ENCODE measurements at places on chromosomes 11 and 22.

- DNase-seq = no peak
Measured at GRCh38 chr11:66476173-66476840, 3.9 kb upstream of the DPP3 start.

GRCh38 chr11:107504981-107505380, 47.4 kb upstream of the CWF19L2 start:
- no peak for DNase-seq

- DNase-seq = no peak
Measured at GRCh38 chr22:43567691-43568324, 156.0 kb downstream of the MPPED1 start.

DNA sequence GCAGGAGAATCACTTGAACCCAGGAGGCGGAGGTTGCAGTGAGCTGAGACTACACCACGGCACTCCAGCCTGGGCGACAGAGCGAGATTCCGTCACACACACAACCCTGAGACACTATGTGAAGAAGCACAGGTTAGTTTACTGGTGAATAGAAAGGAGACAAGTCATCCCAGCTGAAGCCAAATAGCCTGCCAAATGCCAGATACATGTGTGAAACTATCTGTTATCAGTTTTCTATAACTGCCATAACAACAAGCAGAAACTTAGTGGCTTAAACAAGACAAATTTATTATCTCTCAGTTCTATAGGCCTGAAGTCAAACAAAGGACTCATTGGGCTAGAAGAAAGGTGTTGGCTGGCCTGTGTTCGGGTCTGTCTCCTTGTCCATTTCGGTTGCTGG, 88.0 kb upstream of the CHRM4 start:
- no peak for DNase-seq

GRCh38 chr22:28014211-28015045, 95.4 kb upstream of the PITPNB start:
- no peak for DNase-seq

DNA sequence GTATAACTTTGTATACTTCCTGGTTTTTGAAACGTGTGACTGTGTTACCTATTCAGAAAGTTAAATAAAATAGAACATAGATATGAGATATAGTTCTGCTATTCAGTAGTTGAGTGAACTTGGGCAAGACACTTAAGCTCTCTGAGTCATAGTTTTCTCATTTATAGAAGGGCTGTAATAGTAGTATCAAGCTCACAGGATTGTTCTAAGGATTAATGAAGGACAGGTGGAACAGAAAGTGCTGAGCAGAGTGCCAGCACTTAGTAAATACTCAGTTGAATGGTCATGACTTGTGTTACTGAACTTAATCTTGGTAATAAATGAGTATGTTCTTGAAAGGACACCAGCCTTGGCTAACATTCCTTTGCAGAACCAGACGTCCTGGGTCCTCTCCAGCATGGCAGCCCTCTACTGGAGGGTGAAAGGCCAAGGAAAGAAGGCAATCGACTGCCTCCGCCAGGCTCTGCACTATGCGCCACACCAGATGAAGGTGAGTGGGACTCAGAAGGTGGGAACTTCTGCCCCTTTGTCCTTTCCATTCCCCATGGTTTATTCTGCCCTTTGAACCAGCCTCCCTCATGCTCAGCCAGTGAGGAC, 131.2 kb downstream of the TTC17 start:
- DNase-seq = no peak

DNA sequence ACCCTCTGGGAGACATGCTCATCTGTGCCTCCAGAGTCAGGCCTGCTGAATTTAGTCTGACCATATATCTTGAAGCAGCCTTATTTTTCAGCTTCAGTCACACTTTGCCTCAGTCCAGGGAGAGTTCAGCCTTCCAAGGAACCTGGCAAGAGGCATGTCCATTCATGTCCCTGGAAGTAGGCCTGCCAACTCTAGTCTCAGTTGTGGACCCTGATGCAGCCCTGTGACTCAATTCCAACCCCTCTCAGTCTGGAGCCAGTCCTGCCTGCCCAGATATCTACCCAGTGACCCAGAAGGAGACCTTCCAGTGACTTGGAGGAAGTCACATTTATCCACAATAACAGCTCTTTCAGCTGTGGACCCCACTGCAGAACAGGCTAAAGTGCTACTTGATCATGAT, 566.6 kb downstream of the TMEM135 start:
- DNase-seq = no peak

- no peak for DNase-seq
Measured at GRCh38 chr11:79466411-79466810, 25.6 kb upstream of the TENM4 start.

DNA sequence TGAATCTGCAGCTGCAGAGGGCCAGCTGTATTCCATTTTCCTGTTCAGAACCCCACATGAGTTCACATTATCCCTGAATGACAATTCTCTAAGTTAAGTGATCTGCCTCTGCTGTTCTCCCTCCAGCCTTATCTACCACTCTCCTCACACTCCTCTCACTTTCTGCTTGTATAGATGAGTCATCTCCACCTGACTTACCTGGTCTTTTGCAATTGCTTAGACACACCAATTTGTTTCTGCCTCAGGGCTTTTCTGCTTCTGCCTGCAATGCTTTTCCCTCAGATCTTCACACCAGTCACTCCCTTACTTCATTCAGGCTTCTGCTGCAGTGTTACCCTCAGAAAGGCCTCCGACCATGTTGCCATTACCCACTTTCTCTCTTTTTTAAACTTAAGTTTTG, 118.1 kb downstream of the ATM start:
- peak; percentile 93 for DNase-seq

DNA sequence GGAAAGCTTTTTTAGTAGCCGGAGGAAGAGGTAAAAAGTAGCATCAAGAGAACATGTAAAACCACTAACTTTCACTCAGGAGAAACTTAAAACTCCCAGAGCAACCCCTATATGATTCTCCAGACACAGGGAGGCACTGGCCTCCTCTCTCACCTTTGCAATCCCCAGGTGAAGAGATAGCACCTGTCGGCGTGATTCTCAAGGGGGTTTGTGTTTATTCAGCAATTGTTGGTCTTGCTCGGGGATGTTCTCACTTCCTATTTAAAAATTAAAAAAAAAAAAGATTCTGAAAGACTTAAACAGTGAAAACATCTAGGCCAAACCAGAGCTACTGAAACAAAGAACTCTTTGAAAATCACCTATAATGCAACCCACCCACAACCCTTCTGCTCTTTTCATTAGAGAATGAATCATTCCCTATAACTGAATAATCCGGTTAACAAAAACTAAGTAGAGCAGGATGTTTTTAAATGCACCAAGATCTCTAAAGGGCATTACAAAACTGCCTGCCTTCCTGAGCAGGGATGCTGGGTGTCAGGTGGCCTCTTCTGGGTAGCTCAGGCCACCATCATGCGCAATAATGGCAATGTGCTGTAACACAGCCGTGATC, 24.9 kb downstream of the DHCR7 start:
- no peak for DNase-seq

- no peak for DNase-seq
Measured at GRCh38 chr11:133082453-133082781, 449.9 kb downstream of the OPCML start.

DNA sequence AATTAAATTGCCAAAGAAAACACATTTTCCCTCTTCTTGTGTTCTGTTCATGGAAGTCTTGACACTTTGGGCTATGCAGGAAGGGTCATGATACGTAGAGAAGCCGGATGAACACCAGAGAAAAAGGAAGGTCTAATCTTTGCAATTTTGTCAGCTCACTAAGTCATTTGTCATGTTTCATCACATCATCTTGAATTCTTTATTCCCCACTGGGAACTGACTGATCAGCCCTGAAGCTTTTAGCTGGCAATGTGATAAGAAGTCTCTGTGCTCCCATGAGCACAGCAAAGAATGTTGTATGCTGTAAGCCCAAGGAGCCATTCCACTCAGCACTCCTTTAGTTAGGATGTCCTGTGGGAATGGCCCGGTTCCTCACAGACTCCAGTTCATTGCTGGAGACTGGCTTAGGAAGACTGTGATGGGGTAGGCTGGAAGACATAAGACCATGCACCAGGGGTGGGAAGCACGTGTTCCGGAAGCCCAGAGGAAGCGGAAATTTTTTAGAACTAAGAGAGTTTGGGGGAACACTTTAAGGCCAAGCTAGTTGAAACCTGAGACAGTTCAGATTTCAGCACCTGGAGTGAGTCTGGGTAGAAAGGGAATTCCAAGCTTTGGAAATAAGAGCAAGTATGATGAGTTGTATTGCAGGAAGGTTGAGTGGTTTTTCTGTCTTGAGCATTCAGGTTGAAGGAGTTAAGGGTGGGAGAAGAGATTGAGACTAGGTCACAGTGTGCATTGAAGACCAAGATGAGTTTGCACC, 306.7 kb upstream of the MTNR1B start:
- no peak for DNase-seq

DNA sequence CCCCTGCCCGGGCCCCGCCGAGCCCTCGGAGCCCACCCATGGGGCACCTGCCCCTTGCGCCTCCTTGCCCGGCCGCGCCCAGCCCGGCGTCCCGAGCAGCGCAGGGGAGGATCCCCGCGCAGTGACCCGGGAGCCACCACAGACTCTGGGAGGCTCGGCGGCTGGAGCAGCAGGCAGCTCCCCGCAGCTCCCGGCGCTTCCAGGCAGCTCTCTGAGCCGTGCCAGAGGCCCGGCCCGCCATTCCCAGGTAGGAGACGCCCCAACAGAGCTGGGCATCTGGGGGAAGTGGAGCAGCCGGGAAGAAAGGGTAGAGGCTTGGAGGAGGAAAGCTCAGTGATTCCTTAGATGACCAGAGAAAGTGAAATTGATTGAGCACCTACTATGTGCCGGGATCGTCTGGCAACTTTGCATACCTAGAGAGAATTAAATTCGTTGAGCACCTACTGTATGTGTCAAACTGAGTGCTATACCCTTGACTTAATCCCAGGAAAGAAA, 670 bp downstream of the RASD2 start:
- no peak for DNase-seq

DNA sequence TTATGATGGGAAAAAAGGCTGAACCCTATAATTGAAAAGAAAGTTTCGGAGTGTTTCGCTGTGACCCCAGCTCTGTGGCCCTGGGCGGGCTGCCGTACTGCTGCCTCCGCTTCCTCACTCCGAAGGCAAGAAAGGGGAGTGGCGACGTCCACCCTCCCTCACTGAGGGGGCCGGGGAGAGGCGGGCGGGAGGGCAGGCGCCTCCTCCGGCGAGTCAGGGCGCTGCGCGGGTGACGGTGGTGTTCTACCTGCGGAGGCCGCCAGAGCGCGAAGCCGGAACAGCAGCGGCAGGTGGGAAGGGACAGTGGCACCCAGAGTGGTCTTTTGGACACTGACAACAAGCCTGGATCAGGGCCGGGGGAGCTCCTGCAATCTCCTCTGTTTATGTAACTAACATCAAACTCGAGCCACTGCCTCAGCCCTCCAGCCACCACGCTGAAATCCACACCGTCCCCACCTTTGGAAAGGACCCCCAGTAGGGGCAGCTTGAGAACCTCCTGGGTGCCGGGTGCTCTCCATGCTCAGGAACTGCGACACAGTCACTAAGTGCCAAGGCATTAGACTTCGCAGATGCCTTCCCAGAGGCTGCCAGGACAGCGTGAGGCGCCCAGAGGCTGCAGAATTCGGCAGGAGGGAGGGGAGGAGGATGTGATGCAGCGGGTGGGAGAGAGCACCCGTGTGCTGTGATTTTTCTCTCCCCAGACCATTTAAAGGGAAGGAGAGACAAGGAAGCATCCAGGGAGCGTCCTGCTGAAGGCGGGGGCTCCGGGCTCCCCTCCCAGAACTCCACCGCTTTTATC, 25.5 kb downstream of the BID start:
- DNase-seq = peak; percentile 86

- no peak for DNase-seq
Measured at GRCh38 chr11:22433094-22433455, 94.9 kb downstream of the SLC17A6 start.

DNA sequence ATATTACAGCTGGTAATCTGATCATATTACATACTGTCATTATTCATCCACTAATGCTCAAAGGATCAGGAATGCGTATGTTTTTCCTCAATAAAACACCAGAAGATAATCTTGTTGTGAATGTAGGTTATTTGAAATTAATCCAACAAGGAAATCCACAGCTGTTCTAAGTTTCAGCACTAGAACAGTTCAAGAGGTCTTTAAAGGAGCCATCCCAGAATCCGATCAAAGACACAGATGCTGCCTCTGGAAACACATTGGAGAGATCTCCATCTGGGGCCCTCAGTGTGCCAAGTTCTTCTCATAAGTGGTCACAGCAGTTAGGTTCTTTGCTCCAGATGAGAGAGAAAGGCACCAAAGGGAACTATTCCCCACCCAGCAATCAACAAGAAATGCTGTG, 1955.1 kb upstream of the RAG2 start:
- DNase-seq = no peak

- no peak for DNase-seq
Measured at GRCh38 chr11:61777234-61778090, 14.9 kb downstream of the TMEM258 start.

DNA sequence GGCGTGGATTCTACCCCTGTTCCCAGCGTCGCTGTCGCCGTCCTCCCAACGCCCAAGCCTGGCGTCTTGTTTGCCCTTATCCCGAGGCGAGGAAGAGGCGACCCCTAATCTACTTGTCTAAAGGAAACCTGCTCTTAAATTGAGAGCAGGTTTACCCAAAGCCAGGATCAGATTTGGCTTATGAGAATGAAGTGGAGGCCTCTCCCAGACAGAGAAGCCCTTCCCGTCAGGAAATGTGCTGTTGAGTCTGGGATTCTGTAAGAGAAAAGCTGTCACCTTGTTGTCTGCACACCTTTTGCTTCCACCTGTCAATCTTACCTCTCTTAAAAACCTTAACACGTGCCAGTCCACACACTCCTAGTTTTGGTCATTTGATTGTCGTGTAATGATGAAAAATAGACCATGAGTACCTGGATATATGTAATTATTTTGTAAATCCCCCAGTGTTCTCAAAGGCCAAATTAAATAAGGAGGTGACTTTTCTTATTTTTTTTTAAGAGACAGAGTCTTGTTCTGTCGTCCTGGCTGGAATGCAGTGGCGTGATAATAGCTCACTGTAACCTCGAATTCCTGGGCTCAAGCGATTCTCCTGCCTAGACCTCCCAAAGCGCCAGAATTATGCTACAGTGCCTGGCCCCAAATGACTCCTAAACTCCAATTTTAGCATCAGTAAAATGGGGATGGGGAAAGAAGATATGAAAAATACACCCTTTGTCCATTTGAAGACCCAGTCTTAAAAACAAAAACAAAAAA, 627 bp downstream of the GTF2H1 start:
- no peak for DNase-seq

GRCh38 chr11:61150706-61151544, 10.3 kb downstream of the VPS37C start:
- DNase-seq = peak; percentile 66

DNA sequence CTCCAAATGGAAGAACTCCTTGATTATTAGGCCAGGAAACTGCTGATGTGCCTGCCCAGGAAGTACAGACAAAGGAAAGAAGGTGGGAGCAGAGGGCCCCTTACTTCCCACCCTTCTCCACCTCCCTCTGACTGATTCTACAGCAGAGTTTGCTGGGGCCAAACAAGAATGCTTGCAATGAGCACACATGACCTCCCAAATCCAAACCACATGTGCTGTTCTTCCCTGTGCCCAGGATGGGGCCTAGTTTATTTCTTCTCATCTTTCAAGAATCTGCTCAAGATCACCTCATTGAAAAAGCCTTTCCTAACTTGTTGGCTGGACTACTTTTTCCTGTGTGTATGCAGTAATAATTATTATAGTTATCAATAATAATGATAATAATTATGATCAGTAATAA, 286.1 kb downstream of the RAB38 start:
- DNase-seq = no peak
